Natural killer cell (primary cell): ENCODE measurements at places on chromosomes 5 and 9. TPM values are rescaled to one million over a fixed set of nuclear protein-coding genes. Genes with fewer than 3 reads are reported as not detected.
A peak's percentile ranks its signal among the peaks of the same experiment; 100 is the strongest.

CARTPT gene
- not detected for total RNA-seq

SPATA31A3 gene
- total RNA-seq: not detected

DNA sequence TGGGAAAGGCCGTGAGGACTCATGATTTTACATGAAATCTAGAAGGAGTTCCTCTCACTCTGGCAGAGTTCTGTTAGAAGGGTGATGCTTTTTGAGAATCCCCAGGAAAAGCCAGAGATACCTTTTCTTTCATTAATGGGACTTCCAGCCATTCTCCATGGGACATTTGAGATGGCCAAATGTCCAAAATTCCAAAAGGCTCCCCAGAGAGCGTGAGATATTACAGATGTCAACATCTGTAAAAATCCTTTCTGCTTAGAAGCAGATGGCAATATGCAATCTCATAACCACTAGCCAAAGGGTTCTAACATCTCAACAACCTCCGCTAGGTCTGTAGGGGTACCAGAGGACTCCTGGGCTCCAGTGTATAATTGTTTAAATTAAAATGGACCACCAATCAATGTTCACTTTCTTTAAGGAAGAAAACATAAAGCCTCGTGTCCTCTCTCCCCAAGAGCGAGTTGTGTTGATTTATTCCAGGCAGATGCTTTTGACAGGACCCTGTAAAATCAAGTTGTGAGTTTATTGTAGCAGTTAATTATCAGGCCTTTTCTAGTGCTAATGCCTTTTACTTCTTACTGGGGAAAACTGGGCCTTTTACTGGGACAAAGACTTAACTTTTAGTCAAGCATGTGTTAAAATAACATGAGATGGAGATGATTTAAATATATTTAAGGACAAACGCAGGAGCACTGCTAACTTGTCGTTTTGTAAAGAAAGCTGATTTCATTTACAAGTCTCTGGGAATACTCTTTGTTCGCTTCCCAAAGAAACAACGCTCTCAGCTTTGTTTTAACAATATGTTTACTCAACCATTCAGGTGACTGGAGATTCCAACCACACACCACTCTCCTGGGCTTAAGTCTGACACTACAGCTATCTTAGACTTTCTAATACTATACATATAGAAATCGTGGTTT, 4.8 kb downstream of the GAS1 start:
- H3K4me1 ChIP-seq: peaks cover 11% of the 10 kb centered on the region
- H3K27me3 ChIP-seq: peaks cover 35% of the 10 kb centered on the region
- no peaks in the 10 kb centered on the region for H3K36me3 ChIP-seq
- no peak overlapping the region for H3K27ac ChIP-seq
- DNase-seq: no peak

GRCh38 chr5:134845335-134845851, 375 bp upstream of the C5orf24 start:
- no peak for DNase-seq
- H3K27me3 ChIP-seq: no peaks in the 10 kb centered on the region
- H3K36me3 ChIP-seq: peaks cover 7% of the 10 kb centered on the region
- peak overlapping the region; percentile 23 for H3K4me3 ChIP-seq
- H3K4me1 ChIP-seq: peaks cover 23% of the 10 kb centered on the region

DNA sequence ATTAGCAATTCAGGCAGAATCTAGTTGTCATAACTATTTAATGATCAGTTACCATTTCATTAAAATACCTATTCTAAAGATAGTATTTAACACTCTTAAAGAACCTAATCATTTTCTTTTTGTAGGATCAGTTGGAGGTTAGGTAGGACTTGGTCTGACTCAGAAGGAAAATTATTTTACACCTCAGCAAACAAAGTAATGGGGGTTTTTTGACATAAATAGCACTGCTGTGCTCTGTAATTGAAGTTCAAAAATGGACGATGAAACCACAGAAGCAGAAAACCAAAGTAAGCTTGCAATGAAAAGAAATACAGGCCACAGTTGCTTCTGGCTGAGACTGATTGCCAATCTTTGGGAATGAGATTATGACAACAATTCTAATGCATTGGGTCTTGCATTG, 187.0 kb upstream of the TRPM3 start:
- peaks cover under 1% of the 10 kb centered on the region for H3K27me3 ChIP-seq
- DNase-seq: no peak
- no peak overlapping the region for H3K4me3 ChIP-seq
- no peak overlapping the region for H3K27ac ChIP-seq
- no peaks in the 10 kb centered on the region for H3K36me3 ChIP-seq
